ENCODE measurements at places on chromosomes 2 and 18.

GRCh38 chr2:221204699-221205098 is 367.4 kb downstream of the EPHA4 start:
- no peak for DNase-seq

GRCh38 chr2:126699018-126699417 is 43.1 kb downstream of the GYPC start:
- no peak for DNase-seq

DNA sequence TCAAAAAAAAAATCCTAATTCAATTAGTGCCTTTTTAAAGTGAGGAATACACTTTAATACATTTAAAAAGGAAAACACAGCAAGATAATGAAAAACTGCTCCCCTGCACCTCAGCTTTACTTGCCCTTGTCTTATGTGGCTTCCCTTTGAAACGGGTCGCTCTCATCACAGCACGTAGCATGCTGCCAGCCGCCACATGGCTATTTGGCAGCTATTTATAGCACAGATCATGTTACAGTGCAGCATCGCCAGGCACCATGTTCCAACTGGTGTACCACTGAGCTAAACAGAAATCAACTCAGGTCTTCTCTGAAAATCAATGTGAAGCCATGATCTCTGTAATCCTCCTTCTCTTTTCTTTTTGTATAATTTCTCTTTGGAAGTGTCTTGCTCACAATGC is 65.1 kb downstream of the TMEM182 start:
- no peak for DNase-seq

DNA sequence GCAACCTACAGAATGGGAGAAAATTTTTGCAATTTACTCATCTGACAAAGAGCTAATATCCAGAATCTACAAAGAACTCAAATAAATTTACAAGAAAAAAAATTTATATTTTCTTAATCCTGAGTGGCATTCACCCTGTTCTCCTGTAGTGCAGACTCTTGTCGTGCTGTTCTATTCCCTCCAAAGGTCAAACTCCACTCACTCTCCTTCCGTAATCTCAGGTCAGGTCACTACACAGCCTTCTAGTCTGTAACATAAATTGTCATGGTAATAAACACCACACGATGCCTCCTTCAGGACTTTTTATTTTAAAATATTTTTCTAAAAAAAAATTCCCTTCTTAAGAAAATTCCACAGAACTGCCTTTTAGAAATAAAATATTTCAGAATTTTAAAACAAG is 417.9 kb upstream of the GCFC2 start:
- DNase-seq, result no peak

GRCh38 chr2:50529600-50530218 is 502.2 kb downstream of the NRXN1 start:
- peak; percentile 15 for DNase-seq

DNA sequence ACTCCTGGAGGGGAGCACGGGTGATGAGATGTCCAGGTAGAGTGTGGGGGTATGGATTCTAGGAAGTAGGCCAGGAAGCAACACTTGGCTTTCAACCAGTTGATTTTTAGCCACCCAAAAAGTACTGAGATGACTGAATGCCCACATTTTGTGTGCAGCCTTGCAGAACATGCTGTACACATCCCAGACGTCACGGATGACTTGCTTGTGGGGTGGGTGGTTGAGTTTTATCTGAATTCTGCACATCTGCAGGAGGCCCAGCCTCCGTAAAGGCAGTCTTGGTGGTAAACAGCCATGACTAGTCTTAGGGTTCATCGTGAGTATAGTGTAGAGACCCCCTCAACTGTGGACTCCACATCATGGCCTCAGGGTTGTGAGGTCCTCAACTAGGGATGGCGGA is 53.3 kb upstream of the CCDC195 start:
- no peak for DNase-seq

- DNase-seq, result no peak
Observed at GRCh38 chr2:27284996-27285395, 2.8 kb downstream of the TRIM54 start.

DNA sequence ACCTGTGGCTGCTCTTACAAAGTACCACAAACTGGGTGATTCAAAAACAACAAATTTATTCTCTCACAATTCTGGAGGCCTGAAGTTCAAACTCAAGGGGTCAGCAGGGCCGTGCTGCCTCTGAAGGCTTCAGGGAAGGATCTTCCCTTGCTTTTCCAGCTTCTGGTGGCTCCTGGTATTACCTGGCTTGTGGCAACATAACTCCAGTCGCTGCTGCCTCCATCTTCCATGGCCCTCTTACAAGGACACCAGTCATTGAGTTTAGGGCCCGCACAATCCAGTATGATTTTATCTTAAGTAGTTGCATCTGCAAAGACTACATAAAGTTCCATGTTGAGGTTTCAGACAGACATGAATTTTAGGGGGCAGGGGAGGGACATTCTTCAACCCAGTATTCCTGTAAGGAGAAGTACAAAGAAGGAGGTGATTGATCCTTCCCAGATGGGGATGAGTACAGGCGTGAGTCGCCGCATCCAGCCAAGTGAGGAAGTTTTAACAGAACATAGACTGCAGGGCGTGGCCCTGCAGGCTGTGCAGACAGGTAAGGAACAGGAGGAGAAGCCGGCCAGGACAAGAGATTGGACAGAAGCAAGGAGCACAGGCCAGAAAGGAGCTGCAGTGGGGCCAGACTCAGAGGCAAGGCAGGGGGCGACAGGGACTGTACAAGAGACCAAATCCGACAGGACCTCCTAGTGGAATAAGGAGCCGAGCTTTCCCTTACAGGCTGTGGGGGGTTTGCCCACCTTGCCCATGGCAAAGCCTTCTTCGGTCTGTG is 44.4 kb upstream of the BZW1 start:
- DNase-seq, result no peak

- DNase-seq, result no peak
Observed at GRCh38 chr2:178529194-178529593, 48.9 kb downstream of the PLEKHA3 start.

GRCh38 chr2:118830118-118830517 is 17.3 kb downstream of the EN1 start:
- no peak for DNase-seq

DNA sequence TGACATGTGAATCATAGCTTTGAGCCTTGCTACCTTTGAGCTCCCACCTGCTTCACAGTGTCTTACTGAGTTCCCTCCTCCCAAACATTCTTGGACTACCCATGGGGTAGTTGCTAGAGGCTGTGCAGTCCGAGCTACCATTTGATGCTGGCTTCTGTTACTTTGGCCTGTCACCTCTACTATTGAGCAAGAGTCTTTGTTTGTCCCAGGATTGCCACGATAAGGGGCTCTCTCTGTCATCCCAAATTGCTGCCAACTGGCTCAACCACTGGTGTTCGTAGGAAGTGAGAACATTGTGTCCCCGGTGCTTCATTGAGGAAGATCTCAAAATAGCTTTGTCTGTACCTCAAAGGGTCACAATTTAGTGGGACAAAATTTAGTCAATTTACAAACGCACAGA is 59.1 kb upstream of the PAX8 start:
- no peak for DNase-seq

GRCh38 chr2:104901037-104901881 is 47.3 kb downstream of the POU3F3 start:
- DNase-seq, result no peak

- DNase-seq, result no peak
Observed at GRCh38 chr2:109435066-109435690, 178.6 kb downstream of the SEPTIN10 start.

DNA sequence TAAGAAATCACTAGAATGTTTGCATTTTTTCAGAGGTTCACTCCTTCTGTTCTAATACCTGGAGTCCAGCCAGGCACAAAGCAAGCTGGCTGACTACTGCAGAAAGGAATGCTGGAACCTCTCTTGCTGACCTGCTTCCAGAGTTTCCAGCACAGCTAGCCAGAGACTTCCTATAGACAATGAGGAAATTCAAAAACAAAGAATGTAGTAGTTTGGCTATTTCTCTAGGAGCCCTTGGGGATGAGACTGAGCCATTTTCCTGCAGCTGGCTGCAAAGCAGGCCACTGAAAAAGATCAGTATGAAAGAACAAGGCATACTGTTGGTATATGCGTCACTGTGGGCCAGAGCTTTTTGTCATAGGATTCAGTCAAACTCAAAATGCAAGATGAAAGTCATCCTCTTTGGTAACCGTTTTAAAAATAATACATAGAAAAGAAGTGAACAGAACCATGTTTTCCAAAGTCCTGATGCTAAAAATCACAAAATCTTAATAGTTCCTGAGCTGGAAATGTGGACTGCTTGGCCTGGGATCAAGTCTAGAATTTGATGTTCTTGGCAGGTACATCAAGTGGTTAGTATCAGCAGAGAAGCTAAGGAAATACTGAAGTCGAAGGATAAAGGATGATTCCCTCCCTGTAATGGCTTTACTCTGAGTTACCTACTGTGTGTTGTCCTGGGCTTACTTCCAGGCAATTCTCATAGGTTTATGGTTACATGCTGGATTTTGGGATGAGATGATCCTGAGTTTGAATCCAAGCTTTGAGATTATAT is 9.0 kb upstream of the DSEL start:
- DNase-seq, result no peak

DNA sequence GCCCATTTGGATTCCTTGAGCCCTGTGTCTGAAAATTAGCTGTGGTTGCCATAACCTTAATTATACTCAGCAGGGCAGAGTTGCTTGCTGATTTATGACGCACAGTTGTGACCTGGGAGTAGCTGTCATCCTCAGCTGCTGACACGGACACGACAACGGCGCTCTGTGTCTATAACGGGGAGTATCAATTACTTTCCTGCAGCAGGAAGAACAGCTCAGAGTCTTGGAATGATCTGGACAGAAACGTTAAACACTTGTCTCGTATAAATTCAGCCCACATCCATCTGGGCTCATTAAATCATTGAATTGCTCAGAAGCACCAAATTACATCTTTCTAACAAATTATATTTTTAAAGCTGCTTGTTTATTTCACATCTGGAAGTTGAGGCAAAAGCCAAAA is 116.3 kb downstream of the SEPTIN10 start:
- no peak for DNase-seq

- DNase-seq, result no peak
Observed at GRCh38 chr2:129296396-129296795, 683.1 kb upstream of the RAB6C start.

- no peak for DNase-seq
Observed at GRCh38 chr2:163984986-163985385, 249.2 kb upstream of the FIGN start.

DNA sequence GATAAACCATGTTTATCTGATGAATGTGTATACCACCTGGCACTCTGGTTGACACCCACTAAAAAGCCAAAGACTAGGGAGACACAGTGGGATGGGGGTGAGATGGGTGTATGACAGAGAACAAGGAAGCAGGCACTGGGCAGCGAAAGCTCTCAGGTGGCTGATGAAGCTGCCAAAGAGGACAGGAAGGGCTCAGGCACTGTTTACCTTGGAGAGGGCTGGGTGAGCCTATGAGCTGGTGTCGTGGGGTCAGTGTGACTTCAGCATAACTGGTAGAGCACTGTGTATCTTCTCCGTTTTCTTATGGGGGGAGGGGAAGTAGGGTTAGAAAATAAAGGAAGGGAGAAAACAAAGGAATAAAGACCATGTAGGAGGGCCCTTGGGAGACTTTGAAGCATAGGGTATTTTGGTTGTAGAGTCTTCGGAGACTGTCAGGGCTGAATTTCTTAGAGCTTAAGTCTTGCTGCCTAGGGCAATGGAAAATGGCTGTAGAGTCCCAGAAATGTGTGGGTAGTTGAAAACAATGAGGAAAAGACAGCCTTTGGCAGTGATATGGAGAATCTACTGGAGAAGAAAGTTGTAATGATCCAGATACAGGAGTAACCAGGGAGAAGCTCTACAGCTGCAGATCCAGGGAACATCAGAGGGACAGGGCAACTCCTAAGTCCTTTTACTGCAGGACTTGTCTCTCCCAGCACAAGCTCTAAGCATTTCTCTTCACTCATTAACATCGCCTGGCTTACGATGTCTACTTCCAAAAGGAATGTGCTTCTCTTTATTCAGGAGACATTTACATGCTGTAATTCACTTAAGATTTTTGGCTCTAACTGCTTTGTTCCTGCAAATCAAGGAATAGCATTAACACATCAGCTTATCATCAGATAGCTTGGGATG is 120.0 kb downstream of the AQP4 start:
- no peak for DNase-seq

DNA sequence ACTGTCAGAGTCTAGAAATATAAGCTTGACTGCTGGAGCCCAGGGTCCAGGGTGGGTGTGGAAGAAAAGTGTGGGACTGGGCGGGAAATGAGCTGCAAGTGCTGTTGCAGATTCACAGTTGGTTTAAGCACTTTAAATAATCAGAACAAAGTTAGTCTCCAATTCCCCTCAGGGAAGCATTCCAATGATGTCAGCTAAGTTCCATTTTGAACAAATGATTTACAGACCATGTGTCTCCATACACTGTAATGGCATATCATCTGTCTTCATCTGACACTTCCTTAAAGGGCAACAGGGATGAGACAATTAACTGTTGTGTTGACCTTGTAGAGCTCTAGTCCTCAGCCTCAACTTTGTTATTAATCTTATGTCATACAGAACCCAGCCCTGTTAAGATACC is 31.5 kb upstream of the REG3A start:
- DNase-seq, result no peak

- no peak for DNase-seq
Observed at GRCh38 chr18:22632191-22632590, 214.5 kb upstream of the CTAGE1 start.

- DNase-seq, result no peak
Observed at GRCh38 chr2:158997037-158997790, 28.8 kb downstream of the TANC1 start.

GRCh38 chr2:129763190-129763846 is 216.1 kb upstream of the RAB6C start:
- no peak for DNase-seq

DNA sequence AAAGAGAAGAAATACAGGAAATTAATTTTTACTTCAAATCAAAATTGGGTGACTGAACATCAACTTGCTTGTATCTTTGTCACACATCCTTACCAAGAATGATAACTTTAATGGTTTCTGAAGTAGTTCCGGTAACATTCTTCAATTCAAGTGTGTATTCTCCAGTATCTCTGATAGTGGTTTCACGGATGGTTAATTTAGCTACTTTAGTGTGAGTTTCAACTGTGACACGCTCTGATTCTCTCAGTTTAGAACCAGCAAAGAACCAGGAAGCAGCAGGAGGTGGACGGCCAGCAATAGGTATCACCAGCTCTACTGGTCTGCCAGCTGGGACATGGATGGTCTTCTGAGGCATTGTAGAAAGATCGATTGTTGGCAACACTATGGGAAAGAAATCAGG is 62.3 kb downstream of the PLEKHA3 start:
- DNase-seq, result no peak

GRCh38 chr2:191555092-191555742 is 122.7 kb upstream of the NABP1 start:
- DNase-seq, result peak; percentile 81

Data from KG1 (cell line).